ENCODE measurements at places on chromosomes 16 and 17. TPM values are rescaled to one million over a fixed set of nuclear protein-coding genes. Genes with fewer than 3 reads are reported as not detected.
A peak's percentile ranks its signal among the peaks of the same experiment; 100 is the strongest.

AATK gene
- total RNA-seq, result 72.5 TPM

SLFN12 gene
- total RNA-seq, result 12.4 TPM

ZG16B gene
- not detected for total RNA-seq

CEMP1 gene
- 1.4 TPM for total RNA-seq

FOXJ1 gene
- total RNA-seq, result 2.9 TPM

C16orf92 gene
- total RNA-seq, result not detected

KRT40 gene
- not detected for total RNA-seq

TK1 gene
- total RNA-seq, result 3.3 TPM

WNT9B gene
- 2.0 TPM for total RNA-seq

GRCh38 chr16:68479271-68479670 is 31.0 kb upstream of the SMPD3 start:
- H3K4me3 ChIP-seq, result no peak overlapping the region
- peaks cover 10% of the 10 kb centered on the region for H3K4me1 ChIP-seq
- no peaks in the 10 kb centered on the region for H3K27me3 ChIP-seq
- H3K36me3 ChIP-seq, result no peaks in the 10 kb centered on the region

DNA sequence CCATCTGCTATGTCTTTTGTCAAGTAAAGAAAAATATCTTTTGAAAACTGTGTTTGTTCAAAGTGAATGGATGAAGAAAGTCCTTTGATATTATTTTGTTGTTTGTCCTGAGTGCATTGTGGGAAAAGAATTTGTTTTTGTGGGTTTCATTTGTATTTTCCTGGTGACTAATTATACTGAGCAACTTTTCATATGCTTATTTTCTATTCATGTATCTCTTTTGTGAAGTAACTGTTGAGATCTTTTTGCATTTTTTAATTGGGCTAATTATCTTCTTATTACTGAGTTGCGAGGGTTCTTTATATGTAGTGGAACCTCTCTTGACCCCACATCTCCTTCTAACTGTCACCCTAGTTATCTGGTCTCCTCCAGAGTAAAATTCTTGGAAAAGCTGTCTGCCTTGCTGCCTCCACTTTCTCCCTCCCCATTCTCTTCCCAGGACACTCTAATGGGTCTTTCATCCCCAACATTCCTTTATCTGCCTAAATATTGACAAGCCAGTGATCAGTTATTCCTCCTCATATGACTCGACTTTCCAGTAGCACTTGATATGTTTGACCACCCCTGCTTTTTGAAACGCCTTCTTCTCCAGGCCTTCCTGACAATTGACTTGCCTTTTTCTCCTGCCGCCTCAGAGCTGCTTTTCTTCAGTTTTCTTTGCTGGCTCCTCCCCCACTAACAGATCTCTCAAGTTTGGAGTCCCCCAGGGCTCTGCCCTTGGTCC is 117.6 kb upstream of the HAS3 start:
- no peaks in the 10 kb centered on the region for H3K27me3 ChIP-seq
- no peak for DNase-seq
- no peak overlapping the region for H3K4me3 ChIP-seq

- H3K27ac ChIP-seq, result peak overlapping the region; percentile 42
- H3K27me3 ChIP-seq, result no peaks in the 10 kb centered on the region
- DNase-seq, result no peak
These were observed 58.9 kb downstream of the WWP2 start for GRCh38 chr16:69820926-69821541.

GRCh38 chr17:81020767-81021497 is 14.0 kb upstream of the BAIAP2 start:
- H3K27me3 ChIP-seq, result no peaks in the 10 kb centered on the region
- peaks cover 59% of the 10 kb centered on the region for H3K4me1 ChIP-seq
- no peaks in the 10 kb centered on the region for H3K36me3 ChIP-seq

DNA sequence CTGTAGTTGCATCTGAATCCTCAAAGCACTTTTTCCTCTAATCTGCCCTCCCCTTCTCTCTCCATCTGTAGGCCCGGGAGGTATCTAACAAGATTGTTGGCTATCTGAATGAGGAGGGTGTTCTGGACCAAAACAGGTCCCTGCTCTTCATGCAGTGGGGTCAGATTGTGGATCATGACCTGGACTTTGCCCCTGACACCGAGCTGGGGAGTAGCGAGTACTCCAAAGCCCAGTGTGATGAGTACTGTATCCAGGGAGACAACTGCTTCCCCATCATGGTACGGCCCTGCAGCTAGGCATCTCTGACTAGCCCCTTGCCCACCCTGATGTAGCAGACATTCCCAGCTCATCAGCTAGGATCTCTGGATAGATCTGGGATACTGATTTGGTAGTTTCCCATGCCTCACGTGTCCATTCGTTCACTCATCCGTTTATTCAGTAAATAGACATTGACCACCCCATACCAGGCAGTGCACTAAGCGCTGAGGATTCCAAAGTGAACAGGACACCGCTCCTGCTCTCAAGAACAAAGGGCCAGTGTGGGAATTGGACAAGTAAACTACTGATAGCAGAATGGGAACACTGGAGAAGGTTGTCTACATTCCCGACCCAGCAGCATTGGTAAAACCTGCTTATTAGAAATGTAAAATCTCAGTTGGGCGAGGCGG is 12.1 kb downstream of the LPO start:
- H3K4me1 ChIP-seq, result peaks cover 7% of the 10 kb centered on the region
- H3K4me3 ChIP-seq, result no peak overlapping the region
- H3K36me3 ChIP-seq, result no peaks in the 10 kb centered on the region
- no peak for DNase-seq

GRCh38 chr16:82682767-82683166 is 56.0 kb downstream of the CDH13 start:
- DNase-seq, result no peak
- no peak overlapping the region for H3K27ac ChIP-seq
- no peaks in the 10 kb centered on the region for H3K27me3 ChIP-seq
- no peaks in the 10 kb centered on the region for H3K4me1 ChIP-seq

DNA sequence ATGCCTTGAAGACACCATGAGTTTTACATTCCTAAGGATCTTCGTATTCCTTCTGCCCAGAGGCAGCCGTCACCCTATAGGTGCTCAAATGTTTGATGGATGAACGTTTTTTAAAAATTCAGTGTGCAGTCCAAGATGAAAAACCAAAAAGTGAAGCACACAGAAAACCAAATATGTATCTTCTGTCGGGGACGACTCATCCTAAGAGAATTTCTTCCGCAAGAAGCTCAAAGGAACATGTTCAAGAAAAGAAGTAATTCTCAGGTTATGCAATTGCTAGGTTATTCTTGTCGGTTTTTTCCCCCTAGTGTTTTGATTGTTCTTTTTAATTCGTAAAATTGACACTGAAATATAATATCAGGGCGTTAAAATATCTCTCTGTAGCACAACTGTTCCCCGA is 1.4 kb downstream of the CENPV start:
- no peaks in the 10 kb centered on the region for H3K27me3 ChIP-seq
- no peaks in the 10 kb centered on the region for H3K36me3 ChIP-seq
- H3K4me3 ChIP-seq, result peak overlapping the region; percentile 70

GRCh38 chr17:64096037-64096436 is 33.9 kb downstream of the ERN1 start:
- H3K27ac ChIP-seq, result peak overlapping the region; percentile 21
- H3K36me3 ChIP-seq, result peaks cover 18% of the 10 kb centered on the region
- no peak for DNase-seq
- no peaks in the 10 kb centered on the region for H3K27me3 ChIP-seq

GRCh38 chr16:19898924-19899604 is 14.4 kb upstream of the GPRC5B start:
- no peaks in the 10 kb centered on the region for H3K36me3 ChIP-seq
- no peaks in the 10 kb centered on the region for H3K4me1 ChIP-seq
- H3K27me3 ChIP-seq, result no peaks in the 10 kb centered on the region
- no peak overlapping the region for H3K27ac ChIP-seq
- no peak overlapping the region for H3K4me3 ChIP-seq

DNA sequence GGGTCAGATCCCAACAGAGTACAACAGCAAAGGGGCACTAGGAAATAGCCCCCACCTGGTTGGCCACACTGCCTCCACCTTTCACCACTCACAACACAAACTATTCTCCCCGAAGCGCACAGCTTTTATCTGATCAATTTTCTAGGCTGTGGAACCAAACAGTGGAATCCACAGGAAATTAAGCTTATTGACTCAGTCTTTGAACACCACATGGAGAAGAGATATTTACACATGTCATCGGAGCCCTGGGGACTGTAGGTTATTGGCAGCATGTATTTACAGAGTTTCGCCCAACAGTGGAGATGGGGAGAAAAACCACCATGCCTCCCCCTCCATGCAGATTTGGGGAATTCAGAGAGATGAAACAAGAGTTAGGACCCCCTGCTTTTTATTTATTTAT is 154.8 kb downstream of the XYLT1 start:
- H3K27ac ChIP-seq, result no peak overlapping the region
- no peak overlapping the region for H3K4me3 ChIP-seq
- no peaks in the 10 kb centered on the region for H3K36me3 ChIP-seq

DNA sequence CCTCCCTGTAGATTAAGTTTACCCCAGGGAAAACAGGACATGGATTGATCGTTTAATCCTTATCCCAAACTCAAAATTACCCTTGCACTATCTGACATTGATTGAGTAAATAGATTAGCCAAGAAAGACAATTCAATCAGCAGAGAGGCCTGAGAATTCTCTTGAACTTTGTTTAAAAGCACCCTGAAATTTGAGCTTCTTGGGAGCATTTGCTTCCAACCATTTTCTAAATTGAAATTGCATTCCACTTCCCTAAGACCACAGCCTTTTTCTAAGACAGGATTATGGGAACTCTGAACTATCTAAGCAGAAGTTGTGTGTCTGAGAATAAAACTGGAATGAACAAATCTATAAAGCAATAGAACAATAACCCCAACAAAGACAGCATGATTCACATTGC is 76.6 kb upstream of the TNRC6A start:
- H3K36me3 ChIP-seq, result no peaks in the 10 kb centered on the region
- no peak overlapping the region for H3K27ac ChIP-seq
- H3K27me3 ChIP-seq, result no peaks in the 10 kb centered on the region
- DNase-seq, result no peak
- H3K4me3 ChIP-seq, result no peak overlapping the region

- no peak for DNase-seq
- no peaks in the 10 kb centered on the region for H3K27me3 ChIP-seq
- H3K4me3 ChIP-seq, result no peak overlapping the region
- no peaks in the 10 kb centered on the region for H3K36me3 ChIP-seq
- H3K27ac ChIP-seq, result no peak overlapping the region
- no peaks in the 10 kb centered on the region for H3K4me1 ChIP-seq
These were observed 400.9 kb upstream of the CDH5 start for GRCh38 chr16:65965628-65966027.

GRCh38 chr17:20114466-20114865 is 105.3 kb downstream of the SPECC1 start:
- no peak overlapping the region for H3K27ac ChIP-seq
- H3K4me1 ChIP-seq, result no peaks in the 10 kb centered on the region
- peaks cover 3% of the 10 kb centered on the region for H3K27me3 ChIP-seq

GRCh38 chr17:69335058-69335457 is 8.1 kb upstream of the ABCA5 start:
- H3K27me3 ChIP-seq, result no peaks in the 10 kb centered on the region
- no peak overlapping the region for H3K4me3 ChIP-seq
- no peak for DNase-seq
- no peak overlapping the region for H3K27ac ChIP-seq
- H3K36me3 ChIP-seq, result no peaks in the 10 kb centered on the region

DNA sequence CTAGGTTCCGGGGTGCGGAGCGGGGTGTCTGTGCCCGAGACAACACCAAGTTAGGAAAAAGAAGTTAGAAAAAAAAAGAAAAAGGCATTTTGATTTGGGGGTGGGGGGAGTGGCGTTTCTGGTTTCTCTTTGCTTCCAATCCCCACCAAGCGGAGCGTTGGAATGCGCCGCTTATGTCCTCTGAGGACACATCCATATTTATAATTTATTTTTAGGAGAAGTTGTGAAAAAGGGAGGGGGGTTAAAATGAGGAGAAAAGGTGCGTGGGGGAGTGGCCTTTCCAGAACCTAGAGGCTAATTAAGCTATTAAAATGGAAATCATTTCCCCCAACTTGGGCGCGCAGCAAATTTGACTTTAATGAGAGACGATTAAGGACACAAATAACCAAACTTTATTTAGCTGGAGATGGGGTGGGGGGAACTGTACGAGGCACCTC is 232.1 kb downstream of the MRTFB start:
- H3K4me3 ChIP-seq, result peak overlapping the region; percentile 72
- H3K27ac ChIP-seq, result no peak overlapping the region
- H3K4me1 ChIP-seq, result no peaks in the 10 kb centered on the region
- H3K36me3 ChIP-seq, result no peaks in the 10 kb centered on the region
- no peak for DNase-seq

DNA sequence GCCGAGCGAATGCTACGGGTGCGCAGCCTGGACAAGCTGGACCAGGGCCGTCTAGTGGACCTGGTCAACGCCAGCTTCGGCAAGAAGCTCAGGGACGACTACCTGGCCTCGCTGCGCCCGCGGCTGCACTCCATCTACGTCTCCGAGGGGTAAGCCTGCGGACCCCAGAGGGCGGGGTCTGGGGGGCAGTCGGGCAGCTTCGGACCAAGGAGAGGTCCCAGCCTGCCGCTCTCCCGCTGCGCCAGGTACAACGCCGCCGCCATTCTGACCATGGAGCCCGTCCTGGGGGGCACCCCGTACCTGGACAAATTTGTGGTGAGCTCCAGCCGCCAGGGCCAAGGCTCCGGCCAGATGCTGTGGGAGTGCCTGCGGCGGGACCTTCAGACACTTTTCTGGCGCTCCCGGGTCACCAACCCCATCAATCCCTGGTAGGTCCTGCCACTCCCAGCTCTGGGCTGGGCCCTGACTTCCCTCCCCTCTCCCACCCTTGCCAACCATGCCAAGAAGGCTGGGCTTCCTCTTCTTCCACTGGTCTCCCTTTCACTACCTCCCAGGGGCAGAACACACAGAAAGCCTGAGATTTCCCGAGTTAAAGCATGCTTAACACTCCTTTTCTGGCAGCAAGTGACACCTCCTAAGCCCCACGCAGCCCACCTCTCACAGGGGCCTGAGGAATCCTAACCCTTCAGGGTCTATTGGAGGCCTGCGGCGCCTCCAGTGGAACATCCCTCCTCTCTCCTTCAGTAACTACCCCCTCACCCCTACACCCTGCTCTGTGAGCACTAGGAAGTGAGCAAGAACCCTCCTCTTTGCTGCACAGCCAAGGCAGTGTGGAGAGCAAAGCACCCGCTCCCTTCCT is 3.2 kb downstream of the NAGS start:
- no peak for DNase-seq
- peak overlapping the region; percentile 64 for H3K4me3 ChIP-seq
- peaks cover 15% of the 10 kb centered on the region for H3K36me3 ChIP-seq
- H3K27me3 ChIP-seq, result peaks cover 19% of the 10 kb centered on the region
- H3K4me1 ChIP-seq, result peaks cover 31% of the 10 kb centered on the region

DNA sequence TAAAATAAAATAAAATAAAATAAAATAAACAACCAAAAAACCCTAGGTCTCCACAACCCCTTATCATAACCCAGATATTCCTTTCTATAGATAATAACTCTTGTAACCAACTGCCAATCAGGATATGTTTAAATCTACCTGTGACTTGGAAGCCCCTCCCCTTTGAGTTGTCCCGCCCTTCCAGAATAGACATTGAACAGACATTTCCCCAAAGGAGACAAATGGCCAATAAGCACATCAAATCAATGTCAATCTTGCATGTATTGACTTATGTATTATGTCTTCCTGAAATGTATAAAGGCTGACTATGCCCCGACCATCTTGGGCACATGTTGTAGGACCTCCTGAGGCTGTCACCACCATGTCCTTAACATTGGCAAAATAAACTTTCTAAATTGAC is 1.5 kb upstream of the MAPK7 start:
- H3K27me3 ChIP-seq, result no peaks in the 10 kb centered on the region
- H3K4me1 ChIP-seq, result peaks cover 21% of the 10 kb centered on the region
- H3K27ac ChIP-seq, result peak overlapping the region; percentile 98
- H3K36me3 ChIP-seq, result peaks cover 24% of the 10 kb centered on the region
- H3K4me3 ChIP-seq, result peak overlapping the region; percentile 94
